ENCODE measurements at places on chromosomes 5 and 9.
A peak's percentile ranks its signal among the peaks of the same experiment; 100 is the strongest.

DNA sequence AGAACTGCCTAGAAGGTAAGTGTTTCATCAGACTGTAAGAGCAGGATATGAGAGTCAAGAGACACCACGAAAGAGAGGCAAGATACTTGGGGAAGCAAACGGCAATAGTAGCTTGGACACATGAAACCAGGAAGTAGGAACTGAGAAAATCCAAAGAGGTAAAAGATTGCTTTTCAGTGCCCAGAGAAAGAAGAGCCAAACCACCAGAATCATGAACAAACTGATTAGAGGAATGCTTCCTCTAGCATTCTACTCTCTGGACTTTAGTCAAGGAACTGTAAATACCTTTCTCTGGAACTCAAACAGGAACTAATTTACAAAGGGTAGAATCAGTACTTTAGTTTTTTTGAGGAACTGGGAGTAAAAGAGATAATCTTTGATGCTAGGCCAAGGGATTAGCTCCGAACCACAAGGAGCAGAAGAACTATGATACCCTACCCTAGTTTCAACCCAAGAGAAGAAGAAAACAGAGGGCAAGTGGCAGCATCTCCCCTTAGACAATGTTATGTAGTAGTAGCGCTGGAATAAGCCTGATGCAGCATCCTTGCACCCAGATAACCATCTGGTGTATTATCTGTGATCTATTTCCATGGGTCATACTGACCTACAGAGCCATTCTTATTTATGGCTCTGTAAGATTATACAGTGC is 41.3 kb downstream of the EFCAB9 start:
- DNase-seq, result no peak

GRCh38 chr9:112819635-112820496 is 69.3 kb downstream of the SNX30 start:
- DNase-seq, result peak; percentile 14

- no peak for DNase-seq
Observed at GRCh38 chr9:117746263-117746662, 42.1 kb downstream of the TLR4 start.

DNA sequence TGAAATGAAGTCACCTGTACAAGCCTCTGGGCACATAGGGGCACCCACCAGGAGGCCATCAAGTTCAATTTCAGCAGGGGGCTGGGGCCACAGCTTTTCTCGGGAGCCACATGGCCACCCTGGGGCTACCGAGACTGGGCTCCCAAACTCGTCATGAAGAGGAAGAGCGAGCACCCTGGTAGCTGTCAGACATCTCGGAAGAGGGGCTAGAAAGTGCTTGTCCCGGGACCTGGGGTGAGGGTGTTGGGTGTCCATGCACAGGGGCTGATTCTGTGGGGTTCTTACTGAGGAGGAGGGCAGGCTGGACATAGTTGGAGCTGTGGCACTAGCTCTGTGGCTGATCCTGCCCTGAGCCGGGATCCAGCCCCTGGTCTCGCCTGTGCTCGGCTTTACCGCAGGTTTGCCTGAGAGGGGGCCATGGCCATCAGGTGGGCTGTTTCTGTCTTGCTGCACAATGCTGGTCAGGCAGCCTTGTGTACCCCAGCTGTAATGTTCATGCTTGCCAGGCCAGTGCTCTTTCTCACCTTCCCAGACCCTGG is 70.3 kb downstream of the PHF2 start:
- no peak for DNase-seq

DNA sequence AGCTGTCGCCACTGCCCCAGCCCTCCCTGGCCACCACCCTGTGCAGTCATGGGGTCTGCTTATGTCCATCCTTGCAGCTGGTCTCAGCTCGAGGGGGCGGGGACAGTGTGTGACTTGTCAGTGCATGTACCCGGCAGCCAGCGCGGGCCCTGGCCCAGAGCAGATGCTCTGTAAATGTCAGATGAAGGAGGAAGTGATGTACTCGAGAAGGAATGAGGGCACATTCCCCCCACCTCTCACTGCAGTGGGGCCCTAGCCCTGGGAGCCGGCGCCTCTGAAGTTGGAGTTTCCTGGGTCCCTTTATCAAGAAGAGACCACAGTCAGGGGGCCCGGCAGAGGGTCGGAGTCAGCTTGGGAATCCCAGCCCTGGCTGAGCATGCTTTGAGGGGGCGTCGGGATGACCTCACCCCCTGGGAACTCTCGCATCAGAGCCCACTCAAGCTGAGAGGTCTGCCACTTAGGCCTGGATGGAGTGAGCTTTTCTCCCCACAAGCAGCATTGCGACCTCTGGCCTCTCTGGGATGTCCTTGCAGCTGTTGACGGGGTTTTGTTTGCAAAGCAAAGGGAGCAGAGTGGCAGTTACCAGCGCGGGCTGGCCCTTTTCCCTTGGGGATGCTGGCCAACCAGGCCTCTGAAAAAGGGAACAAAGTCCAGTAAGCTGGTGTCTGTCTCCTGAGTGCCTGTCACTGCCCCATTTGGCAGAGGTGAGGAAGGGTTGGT is 19.0 kb downstream of the NEURL1B start:
- DNase-seq, result no peak

GRCh38 chr9:78351816-78352215 is 54.9 kb downstream of the PSAT1 start:
- no peak for DNase-seq

- no peak for DNase-seq
Observed at GRCh38 chr5:149756354-149756753, 26.2 kb downstream of the PPARGC1B start.

DNA sequence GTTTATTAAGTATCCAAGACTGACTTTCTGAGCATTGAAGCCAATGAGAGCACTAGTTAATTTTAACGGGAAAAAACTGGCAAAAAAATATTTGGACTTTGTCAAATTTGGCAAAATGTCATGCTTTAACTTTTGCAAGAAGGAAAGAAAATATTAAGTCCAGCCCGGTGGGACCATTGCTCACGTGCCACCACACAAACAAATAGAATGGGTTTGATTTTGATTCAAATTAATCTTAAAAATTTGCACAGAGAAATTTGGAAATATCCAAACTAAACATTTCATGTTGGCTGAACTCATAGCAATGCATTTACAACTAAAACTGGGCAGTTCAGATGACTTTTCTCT is 302.2 kb downstream of the EBF1 start:
- no peak for DNase-seq

DNA sequence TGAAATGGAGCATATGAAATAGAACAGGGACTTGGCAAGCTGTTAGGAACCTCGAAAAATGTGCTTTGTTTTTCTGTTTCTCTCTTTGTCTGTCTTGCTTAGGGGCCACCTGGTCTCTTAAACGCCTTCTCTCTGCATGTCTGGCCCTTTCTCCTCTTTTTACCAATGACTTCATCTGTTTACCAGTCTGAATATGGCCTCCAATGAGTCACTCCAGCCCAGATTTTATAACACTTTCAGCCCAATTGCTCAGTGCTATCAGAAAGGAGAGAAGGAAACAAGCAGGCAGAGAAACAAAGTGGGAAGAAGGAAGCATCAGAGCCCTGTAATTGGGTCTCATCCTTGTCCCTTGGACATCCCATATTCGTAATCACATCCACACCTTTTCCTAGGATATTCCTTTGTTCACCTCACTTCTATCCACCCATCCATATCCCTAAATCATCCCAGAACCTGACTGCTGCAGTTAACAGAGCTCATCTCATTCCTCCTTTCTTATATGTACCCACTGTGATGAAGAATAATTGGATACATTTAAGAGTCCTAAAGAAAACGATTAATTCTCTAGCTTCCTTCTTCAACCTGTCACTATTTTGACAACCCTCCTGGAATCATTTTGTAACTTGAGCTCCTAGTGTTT is 151.8 kb upstream of the GPR151 start:
- no peak for DNase-seq

DNA sequence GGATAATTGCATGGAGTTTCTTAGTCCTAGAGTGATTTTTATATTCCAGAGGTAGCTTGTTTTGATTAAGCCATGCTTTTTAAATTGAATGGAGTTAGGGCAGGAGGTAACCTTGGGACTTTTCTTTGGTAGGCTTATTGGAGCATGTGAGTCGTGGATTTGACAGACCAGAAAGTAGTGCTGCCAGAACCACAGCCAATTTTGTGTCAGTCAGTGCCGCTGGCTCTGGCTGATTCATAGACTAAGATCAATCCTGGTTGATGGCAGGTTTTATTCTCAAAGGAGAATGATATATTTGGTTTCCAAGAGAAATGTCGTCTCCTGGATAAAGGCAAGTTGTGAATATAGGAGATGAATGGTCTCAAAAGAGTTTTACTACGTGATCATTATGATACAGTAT is 20.3 kb downstream of the RAI14 start:
- no peak for DNase-seq

DNA sequence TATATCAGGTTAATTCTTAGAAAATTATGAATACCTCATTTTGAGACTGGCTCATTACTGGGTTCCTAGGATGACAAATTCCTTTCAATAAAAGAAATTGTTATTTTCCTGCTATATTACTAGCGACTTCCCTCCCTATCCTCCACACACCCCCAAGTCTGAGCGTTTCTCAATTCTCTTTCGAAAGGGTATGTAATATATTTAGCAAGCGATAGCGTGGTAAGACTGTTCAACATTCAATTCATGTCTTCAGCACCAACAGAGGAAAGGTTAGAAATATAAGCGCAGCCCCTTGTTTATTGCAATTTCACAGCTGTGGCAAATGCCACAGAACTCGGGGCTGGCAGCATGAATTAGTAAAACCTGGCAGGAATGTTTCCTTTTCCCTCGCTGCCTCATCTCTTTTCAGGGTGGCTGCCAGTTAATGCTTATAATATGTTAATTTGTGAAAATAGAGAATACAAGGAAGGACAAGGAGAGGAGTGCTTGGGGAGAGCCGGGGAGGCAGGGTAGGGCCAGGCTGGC is 152.7 kb upstream of the TBCA start:
- DNase-seq, result no peak

DNA sequence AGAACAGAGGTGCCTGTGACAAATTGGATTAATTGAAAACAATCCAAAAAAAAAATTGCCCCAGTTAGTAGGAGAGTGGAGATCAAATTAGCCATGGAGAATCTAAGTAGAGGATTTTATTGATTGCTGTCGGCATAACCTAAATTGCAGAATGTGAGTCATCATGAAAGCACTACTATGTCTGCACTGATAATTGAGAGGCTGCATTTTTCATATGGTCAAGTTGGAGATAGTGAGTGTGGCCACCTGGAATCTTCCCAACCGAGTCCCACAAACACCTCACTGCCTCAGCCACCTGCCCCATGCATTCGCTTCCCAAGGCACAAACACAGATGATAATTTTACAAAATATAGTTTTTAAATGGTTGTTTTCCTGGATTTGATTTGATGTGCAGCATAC is 123.7 kb downstream of the NTRK2 start:
- no peak for DNase-seq

- DNase-seq, result no peak
Observed at GRCh38 chr5:54133917-54134316, 176.5 kb downstream of the ARL15 start.

DNA sequence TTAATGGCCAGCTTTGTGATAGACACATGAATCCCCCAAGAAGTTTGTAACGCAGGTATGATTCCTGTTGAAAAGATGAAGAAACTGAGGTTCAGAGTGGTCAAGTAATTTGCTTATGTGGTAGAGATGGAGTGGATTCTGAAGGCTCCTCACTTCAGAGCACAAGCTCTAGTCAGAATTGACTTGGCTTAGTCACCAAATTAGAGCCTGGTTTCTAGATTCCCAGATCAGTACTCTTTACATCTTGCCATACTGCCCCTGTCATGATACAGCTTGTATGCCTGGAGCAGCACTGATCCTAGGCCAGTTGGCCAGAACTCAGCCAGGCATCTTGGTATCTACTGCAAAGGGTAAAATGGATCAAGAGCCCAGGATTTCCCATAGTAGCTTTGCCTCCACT is 284.4 kb upstream of the RFX3 start:
- DNase-seq, result no peak

- DNase-seq, result no peak
Observed at GRCh38 chr9:3080951-3081350, 237.1 kb upstream of the PUM3 start.

DNA sequence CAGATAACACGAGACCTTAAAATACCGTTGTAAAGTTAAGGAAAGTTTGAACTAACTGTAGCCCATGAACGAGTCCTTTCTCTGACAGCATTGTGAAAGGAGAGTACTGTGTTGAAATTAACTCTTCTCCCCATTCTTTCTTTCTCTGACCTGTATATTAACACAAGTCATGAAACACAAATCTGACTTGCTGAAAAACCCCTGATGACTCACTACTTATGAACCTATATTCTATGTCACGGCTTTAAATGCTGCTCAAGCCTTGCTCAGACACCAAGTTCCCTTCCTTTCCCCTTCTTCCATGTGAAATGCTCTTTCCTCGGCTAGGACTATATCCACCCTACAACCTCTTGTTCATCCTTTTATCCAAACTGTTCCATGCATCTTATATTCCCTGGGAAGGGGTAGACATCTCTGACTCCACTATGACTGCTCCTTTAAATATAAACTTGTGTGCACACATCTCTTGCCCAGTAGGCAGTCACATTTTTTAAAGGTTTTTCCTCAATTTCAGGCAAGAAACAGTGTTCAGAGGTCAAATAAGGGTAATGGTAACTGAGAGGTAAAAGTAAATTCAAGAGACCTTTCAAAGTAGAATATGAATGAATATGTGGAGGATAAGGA is 142.9 kb downstream of the NFIB start:
- DNase-seq, result no peak

GRCh38 chr9:98923451-98924123 is 20.1 kb upstream of the COL15A1 start:
- no peak for DNase-seq

GRCh38 chr5:10934783-10935355 is 173.8 kb upstream of the DAP start:
- DNase-seq, result no peak

DNA sequence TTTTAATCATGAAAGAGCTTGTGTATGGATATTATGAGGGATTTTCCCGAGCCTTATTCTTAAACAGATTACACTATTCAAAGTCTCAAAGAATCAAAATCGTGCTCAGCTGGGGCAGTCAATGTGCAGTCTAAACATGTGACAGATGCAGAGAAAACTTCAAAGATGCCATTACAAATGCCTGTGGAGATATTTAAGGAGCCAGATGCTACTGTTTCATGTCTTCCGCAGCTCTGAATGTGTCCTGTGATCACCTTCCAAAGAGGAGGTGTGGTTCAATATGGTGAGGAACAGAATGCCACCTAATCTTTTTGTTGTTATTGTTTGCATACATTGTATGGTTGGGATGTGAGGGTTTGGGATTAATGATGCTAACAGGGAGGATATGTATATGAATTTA is 593.3 kb upstream of the ARRDC3 start:
- no peak for DNase-seq

DNA sequence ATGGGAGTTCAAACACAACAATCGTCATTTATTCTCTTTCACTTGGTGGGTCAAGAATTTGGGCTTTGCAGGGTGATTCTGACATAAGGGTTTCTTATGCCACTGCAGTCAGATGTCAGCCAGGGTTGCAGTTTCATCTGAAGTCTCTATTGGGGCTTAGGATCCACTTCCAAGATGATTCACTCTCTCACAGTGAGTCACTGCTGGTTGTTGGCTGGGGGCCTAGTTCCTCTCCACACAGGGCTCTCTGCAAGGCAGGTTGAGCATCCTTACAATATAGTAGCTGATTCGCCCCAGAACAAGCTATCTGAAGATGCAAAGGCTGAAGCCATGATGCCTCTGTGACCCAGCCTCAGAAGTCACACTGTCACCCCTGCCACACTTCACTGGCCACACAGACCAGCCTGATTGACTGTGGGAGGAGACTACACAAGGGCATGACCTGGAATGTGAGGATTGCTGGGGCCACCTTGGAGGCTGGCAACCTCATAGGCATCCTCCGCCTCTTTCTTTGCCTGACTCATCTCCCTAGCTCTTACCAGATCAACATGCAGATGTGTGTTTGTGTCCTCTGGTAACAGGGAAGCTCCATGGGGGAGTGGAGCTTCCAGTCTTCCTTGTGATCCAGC is 4.5 kb upstream of the CARD19 start:
- DNase-seq, result no peak
